ENCODE measurements at places on chromosomes 13 and 19.

GRCh38 chr13:30382836-30383525 is 39.3 kb upstream of the UBE2L5 start:
- no peak for DNase-seq

GRCh38 chr19:1618157-1619093 is 13.2 kb upstream of the UQCR11 start:
- DNase-seq: peak; percentile 40

- no peak for DNase-seq
These were observed 12.0 kb upstream of the KCNC3 start for GRCh38 chr19:50341091-50341564.

- DNase-seq: no peak
These were observed 1256.5 kb downstream of the EFNB2 start for GRCh38 chr13:105278943-105279381.

GRCh38 chr13:24271601-24272451 is 37.6 kb upstream of the C1QTNF9 start:
- DNase-seq: peak; percentile 66

- DNase-seq: no peak
These were observed 4.3 kb upstream of the IFNL2 start for GRCh38 chr19:39263912-39264305.

DNA sequence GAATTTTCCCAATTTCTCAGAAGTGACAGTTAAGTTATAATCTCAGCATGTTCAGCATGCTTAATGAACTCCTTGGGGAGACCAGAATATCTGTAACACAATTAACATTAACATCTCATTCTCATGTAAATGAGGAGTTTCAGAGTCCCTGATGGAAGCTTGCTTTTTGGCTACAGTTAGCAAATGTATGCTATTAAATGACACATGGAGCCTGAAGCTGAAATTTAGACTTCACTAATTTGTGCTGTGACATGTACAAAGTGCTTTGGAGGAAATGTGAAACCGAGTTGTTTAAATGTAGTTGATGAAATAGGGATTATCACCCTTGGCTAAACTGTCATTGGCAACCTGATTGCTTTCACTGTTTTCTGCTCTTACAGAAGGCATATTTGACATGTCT is 2265.1 kb upstream of the PCDH20 start:
- no peak for DNase-seq

GRCh38 chr13:73039201-73040108 is 19.4 kb upstream of the KLF5 start:
- DNase-seq: peak; percentile 6

- DNase-seq: no peak
These were observed 5.4 kb downstream of the RNF126 start for GRCh38 chr19:657611-658010.

GRCh38 chr13:76029088-76029487 is 393.0 kb downstream of the LMO7 start:
- DNase-seq: no peak

DNA sequence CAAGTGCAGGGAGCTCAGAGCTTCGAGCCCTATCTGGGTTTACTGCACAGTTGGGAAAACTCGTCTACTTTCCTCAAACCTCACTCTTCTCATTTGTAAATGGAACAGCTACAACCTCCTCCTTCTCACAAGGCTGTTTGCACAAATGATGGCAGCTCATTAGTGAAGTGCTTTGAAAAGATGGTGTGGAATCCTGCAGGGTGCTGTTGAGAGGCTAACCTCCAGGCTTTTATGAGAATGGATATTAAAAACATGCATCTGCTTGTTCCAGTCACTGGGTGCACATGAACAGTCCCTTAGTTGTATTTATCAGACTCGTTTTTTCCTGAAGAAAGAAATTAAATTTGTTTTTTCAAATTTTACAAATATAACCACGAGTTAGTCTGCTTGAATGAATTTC is 36.6 kb downstream of the PCDH8 start:
- no peak for DNase-seq

DNA sequence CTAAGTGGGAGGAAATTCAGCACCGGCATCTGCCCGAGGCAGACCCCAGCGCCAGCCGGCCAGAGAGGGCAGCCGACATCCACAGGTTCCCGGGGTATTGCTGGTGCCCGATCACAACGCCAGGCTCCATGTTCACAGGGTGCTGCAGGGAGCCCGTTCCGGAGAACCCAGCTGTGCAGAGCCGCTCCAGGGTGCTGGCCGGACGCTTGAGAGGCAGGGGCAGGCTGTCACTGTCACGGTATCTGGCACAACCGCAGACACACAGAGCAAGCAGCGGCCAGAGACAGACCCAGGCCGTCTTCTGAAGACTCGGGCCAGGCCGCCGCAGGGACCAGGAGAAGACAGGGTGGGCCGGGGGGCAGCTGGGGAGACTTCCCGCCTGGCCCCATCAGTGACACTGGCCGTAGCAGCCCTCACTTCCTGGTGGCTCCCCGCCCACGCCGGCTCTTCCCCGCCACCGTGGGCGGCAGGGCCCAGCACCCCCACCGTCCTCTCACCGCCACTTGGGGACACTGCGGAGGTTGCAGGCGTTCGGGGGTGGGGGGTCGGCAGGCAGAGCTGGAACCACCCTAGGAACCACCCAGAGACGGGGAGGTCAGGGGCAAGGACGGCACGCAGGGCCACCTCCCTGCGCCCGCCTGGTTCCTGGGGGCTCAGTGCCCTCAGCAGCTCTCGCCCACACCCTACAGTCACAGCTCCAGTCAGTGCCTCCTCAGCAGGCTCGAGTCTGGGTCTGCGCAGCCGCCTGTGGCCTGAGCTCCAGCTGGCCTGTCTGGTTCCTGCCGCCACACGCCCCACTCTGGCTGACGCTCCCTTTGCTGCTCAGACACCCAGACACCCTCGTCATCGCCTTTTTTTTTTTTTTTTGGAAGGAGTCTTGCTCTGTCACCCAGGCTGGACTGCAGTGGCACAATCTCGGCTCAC is 3.8 kb downstream of the RNF126 start:
- DNase-seq: peak; percentile 98

- no peak for DNase-seq
These were observed 484.4 kb upstream of the SPRY2 start for GRCh38 chr13:80825276-80825675.

GRCh38 chr13:39498471-39499114 is 104.4 kb downstream of the LHFPL6 start:
- no peak for DNase-seq

GRCh38 chr13:87942205-87942604 is 271.0 kb downstream of the SLITRK5 start:
- no peak for DNase-seq

DNA sequence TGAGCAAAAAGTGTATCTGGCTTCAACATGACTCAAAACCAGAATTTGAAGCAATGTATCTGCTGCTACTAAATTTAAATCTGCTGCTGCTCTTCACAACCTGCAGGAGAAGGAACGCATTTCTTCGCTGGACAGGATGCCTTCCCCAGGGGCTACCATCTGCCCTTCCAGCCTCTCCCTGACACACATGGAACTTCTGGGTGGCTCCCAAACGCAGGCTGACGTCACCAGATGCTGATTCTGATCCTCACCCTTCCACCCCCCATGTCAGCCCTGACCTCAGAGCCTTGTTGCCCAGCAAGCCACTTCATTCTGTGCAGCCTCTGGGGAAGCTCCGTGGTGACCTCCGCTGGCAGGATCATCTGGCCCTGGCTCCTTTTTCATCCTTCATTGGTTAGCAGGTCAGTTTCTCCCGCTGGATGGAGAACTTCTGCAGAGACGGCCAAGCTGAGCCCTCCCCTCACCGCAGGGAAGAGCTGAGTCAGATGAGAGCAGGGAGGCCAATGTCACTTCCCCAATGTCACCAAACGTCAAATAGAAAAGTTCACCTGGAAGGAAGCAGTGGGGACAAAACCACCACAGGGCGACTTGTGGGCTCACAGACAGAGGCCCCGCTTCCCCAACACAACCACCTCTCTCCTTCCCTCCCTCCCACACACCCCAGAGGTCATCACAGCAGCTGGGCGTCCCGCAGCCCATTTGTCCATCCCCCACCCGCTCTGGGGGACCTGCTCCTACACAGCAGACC is 14.0 kb upstream of the RAB20 start:
- DNase-seq: peak; percentile 39

DNA sequence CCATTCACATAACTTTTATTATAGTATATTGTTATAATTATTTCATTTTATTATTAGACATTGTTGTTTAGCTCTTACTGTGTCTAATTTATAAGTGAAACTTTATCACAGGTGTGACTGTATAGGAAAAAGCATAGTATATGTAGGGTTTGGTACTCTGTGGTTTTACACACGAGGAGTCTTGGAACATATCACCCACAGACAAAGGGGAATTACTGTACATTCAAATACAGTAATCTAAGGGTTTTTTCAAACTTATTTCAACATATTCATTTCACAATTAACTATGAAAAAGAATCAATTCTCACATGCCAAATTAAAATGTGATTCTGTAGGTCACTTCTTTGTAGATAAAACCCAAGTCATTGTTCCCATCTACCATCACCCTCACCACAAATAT is 46.0 kb downstream of the RBM26 start:
- DNase-seq: no peak

DNA sequence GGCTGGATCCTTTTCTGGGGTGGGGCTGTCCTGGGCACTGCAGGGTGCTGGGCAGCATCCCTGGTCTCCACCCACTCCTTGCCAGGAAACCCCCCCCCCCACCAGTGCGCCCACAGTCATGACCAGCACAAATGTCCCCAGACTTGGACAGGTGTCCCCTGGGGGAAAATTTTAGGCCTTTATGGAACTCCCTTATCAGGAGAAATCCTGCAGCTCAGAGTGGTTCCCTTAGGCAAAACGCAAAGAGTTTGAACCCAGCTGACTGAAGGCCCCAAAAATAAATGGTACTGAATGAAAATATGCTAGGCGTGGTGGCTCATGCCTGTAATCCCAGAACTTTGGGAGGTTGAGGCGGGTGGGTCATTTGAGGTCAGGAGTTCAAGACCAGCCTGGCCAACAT is 51.8 kb downstream of the GADD45B start:
- DNase-seq: no peak

DNA sequence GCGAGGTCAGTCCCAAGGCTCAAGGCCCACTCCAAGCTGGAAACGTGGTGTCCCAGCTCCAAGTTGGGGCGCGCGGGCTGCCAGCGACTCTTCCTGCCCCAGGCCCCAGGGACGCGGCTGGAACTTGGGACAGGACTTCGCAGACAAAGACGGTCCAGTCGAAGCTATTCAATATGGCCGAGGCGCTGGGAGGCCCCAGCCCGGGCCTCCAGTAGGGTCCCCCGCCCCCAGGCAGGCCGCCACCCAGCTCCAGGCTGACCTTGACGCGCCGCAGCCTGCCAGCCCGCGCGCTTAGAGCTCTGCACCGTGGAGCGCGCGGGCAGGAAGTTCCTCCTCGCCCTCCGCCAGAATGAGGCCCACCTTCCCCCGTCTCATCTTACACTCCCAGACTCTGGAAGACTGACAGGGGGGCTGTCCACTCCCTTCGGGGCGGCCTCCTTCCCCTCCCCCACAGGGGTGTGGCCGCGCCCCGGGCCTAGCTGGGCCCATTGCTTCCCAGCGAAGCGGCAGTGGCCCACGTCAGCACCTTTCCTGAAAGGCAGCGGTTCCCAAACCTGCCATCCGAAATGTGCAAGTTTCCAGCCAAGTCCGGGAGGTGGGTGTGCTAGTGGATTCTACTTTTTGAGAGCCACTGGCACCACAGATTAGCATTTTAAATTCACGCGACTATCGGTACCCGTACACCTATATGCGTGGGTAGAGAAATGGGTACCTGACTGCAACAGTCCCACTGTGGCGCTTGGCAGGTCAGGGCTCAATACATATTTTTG is at the start of gene CCDC8:
Gene CCDC8, minus strand, starts transcription at position 303 of the 770 bp plus-strand sequence. CDS start 754 bp downstream, outside the sequence.
- DNase-seq: peak; percentile 74

GRCh38 chr19:49655570-49656455 is 9.8 kb downstream of the IRF3 start:
- DNase-seq: no peak

GRCh38 chr19:57441979-57442752 is 7.0 kb downstream of the ZNF749 start:
- DNase-seq: no peak

DNA sequence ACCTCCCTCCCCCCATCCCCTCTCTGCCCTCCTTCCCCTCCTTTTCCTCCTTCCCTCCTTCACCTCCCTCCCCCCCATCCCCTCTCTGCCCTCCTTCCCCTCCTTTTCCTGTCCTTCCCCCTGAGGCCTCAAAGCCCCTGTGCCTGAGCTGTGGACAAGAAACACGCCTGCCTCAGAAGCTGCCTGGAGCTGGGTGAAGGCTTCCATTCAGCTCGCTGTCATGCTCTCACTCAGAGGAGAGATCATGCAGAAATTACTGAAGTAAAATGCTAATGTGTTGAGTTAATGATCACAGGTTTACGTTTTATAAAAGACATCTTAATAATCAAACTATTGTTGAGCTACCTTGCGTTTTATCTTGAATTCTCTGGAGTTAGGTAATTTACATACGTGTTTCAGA is 114.5 kb downstream of the ATP11A start:
- no peak for DNase-seq

- DNase-seq: no peak
These were observed 1567.3 kb downstream of the SLITRK5 start for GRCh38 chr13:89238496-89238895.

DNA sequence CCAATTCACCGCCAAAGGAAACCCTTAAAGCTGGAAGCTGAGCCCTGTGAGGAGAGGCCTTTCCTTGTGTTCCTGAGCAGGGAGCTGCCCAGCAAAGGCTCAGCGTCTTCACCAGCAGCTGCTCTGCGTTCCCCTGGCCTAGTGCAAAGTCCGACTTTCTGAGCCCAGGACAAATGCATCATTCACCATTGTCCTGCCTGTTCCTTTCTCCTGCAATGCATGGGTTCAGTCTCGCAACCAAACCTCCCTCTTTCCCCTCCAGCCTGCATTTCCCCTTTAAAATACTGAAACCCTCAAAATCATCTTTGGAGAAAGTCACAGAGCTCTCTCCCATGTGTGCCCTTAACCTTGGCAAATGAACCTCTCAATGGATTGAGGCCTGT is 12.9 kb upstream of the TMEM255B start:
- DNase-seq: no peak

- peak; percentile 65 for DNase-seq
These were observed 1.9 kb downstream of the MRPS12 start for GRCh38 chr19:38932425-38933179.

GRCh38 chr13:69373747-69374425 is 733.7 kb upstream of the ATXN8OS start:
- no peak for DNase-seq

- no peak for DNase-seq
These were observed 2.0 kb upstream of the KLF16 start for GRCh38 chr19:1865172-1866010.
